Thyroid gland (tissue), 4 donors: ENCODE measurements at places on chromosomes 4 and X.
A peak's percentile ranks its signal among the peaks of the same experiment; 100 is the strongest.

- H3K27me3 ChIP-seq = no peaks in the 10 kb centered on the region
- DNase-seq = no peak
- no peaks in the 10 kb centered on the region for H3K36me3 ChIP-seq
These were observed 2329.9 kb downstream of the ARAP2 start for GRCh38 chr4:33914386-33914785.

- no peak overlapping the region for H3K4me3 ChIP-seq
- DNase-seq = no peak
- H3K27ac ChIP-seq = no peak overlapping the region
- no peaks in the 10 kb centered on the region for H3K4me1 ChIP-seq
- H3K27me3 ChIP-seq = no peaks in the 10 kb centered on the region
These were observed 29.2 kb downstream of the MSX1 start for GRCh38 chr4:4888695-4889094.

DNA sequence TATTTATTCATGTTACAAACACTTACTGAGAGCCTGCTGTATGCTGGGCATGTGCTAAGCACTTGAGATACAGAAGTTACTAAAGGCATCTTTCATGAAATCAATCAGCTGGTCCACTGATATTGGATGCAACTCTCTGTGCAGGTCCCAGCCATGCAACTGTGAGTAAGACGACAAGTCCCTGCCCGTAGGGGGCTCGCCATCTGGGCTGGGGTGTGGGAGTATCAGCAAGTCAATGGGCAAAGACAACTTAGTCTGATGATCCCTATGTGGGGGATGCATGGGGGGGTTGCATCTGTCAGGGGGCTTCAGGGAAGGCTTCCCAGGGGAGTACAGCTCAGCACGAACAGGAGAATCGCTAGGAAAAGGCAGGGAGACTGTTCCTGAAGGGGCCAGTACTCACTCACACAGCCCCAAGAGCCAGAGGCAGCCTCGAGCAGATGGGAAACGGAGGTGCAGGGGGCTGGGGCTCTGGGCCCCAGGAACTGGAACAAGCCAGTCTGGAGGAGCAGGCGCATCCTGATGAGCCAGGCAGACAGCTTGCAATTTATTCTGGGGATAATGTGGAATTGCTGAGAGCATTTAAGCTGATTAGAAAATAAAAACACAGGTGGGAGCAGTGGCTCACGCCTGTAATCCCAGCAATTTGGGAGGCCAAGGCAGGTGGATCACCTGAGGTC is 40.2 kb downstream of the CRMP1 start:
- no peaks in the 10 kb centered on the region for H3K4me1 ChIP-seq
- H3K4me3 ChIP-seq = no peak overlapping the region
- H3K27me3 ChIP-seq = no peaks in the 10 kb centered on the region

DNA sequence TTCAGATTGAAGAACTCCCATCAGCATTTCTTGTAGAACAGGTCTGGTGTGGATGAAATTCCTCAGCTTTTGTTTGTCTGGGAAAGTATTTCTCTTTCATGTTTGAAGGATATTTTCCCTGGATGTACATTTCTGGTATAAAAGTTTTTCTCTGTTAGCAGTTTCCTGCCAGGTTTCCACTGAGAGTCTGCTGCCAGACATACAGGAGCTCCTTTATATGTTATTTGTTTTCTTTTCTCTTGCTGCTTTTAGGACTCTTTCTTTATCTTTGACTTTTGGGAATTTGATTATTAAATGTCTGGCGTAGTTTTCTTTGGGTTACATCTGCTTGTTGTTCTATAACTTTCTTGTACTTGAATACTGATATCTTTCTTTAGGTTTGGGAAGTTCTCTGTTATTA is 486.5 kb downstream of the ARAP2 start:
- no peak overlapping the region for H3K4me3 ChIP-seq
- no peak for DNase-seq
- no peak overlapping the region for H3K27ac ChIP-seq
- H3K4me1 ChIP-seq = no peaks in the 10 kb centered on the region
- H3K36me3 ChIP-seq = no peaks in the 10 kb centered on the region

GRCh38 chr4:70704215-70704930 is 16.0 kb downstream of the UTP3 start:
- DNase-seq = peak; percentile 95
- H3K27ac ChIP-seq = peak overlapping the region; percentile 82
- no peaks in the 10 kb centered on the region for H3K27me3 ChIP-seq

DNA sequence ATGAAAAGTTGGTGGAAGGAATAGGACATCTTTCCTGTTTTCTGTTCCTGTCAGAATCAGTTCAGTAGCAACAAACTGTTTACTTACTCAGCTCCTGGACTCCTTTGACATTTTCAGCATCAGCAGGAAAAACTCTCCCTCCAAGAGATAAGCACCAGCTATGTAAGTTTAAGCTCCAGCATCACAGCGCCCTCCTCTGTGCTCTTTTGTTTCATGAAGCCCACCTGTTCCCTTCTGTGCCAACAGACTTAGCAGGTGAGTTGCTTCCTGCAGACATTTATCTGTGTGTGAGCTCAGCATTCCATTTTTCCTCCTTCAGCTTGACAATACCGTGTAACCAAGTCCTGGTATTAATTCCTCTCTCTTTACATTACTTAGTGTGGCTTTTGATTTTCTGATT is 644.1 kb upstream of the AGA start:
- no peak overlapping the region for H3K27ac ChIP-seq
- H3K36me3 ChIP-seq = no peaks in the 10 kb centered on the region
- H3K4me3 ChIP-seq = no peak overlapping the region
- no peaks in the 10 kb centered on the region for H3K27me3 ChIP-seq

DNA sequence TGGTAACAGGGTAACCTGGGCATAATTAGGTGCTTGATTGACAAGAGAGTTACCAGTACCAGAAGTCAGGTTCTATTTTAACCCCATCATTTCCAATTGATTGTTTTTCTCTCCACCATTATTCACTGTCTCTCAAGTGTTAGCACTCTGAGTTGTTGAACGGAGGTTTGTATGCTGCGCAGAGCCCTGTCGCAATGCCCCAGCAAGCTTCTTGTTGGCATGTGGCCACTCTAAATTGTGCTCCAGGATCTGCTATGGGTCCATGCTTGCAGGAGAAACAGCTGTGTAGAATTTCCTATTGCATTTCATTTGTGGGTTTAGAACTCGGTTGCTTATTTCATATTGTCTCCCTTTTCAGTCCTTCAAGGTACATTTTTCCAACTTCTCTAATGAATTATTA is 98.2 kb downstream of the KLHL8 start:
- peak overlapping the region; percentile 96 for H3K27ac ChIP-seq
- no peaks in the 10 kb centered on the region for H3K27me3 ChIP-seq
- H3K36me3 ChIP-seq = peaks cover 14% of the 10 kb centered on the region
- no peak overlapping the region for H3K4me3 ChIP-seq

DNA sequence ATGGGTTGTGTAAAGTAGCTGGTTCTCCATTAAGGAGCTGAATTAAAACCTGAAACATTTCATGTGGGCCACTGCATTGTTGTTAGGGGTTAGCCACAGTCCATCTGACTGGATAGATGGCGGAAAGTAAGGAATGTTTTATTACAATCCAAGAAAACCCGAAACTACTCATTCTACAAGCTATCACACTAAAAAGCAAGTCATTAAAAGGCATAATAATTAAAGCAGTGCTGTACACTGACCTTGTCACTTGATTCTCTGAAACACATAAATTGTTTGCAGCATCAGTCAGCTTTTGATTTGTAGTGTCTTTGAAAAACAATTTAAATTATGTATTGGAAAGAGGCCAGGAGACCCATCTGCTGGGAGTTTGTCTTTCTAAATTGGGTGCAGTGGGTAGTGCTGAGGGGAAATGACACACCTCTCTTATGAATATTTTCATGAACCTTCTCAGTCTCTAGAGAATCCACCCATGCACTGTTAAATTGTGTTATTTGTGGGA is 75.7 kb upstream of the ANK2 start:
- no peaks in the 10 kb centered on the region for H3K36me3 ChIP-seq
- H3K27me3 ChIP-seq = no peaks in the 10 kb centered on the region
- no peak overlapping the region for H3K27ac ChIP-seq
- no peak overlapping the region for H3K4me3 ChIP-seq

DNA sequence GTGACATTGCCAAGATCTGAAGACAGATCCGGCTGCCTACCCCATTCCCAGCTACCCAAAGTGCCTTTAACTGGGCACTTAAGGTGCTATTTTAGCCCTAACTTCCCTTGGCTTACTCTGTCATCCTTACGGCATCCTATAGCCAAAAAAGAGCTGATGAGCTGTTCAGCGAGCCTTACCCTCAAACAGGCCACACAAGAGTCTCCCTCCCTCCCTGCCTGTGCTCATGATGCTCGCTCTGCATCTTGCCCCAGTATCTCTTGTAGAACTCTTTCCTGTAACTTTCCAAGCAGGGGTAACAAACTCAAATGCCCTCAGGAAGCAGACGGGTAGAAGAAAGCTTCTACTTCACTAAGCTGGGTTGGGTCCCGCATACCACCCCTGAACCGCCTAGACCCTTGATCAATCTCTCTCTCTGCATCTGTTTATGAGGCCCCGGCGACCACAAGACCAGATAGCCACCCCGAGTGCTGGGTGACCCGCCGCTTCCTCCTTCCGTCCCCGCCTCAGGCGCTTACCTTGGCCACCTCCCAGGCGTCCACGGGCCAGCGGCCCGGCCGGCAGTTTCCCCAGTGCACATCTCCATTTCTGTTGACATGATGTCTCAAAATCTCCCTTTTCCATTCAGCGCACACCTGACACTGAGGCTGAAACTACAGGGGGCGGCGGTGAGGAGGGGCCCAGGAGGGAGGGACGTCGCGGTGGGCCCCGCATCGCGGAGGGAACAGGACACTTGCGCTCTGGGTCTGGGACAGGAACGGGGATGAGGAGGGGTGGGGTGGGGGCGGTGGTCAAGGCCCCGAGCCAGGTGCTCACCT is 663 bp downstream of the CXorf38 start:
- H3K27ac ChIP-seq = peak overlapping the region; percentile 91
- no peak overlapping the region for H3K4me3 ChIP-seq
- DNase-seq = peak; percentile 43
- H3K4me1 ChIP-seq = peaks cover 11% of the 10 kb centered on the region

GRCh38 chrX:135596495-135596894 is 76.0 kb downstream of the INTS6L start:
- H3K36me3 ChIP-seq = no peaks in the 10 kb centered on the region
- no peaks in the 10 kb centered on the region for H3K4me1 ChIP-seq
- H3K27me3 ChIP-seq = no peaks in the 10 kb centered on the region
- no peak overlapping the region for H3K4me3 ChIP-seq
- peak; percentile 40 for DNase-seq

GRCh38 chrX:118751950-118752783 is 24.8 kb downstream of the IL13RA1 start:
- no peak overlapping the region for H3K4me3 ChIP-seq
- H3K27ac ChIP-seq = no peak overlapping the region
- no peak for DNase-seq
- H3K36me3 ChIP-seq = no peaks in the 10 kb centered on the region
- H3K4me1 ChIP-seq = no peaks in the 10 kb centered on the region
- H3K27me3 ChIP-seq = no peaks in the 10 kb centered on the region

GRCh38 chr4:39256436-39256835 is 74.1 kb downstream of the WDR19 start:
- no peak overlapping the region for H3K27ac ChIP-seq
- no peak overlapping the region for H3K4me3 ChIP-seq
- DNase-seq = no peak
- H3K4me1 ChIP-seq = no peaks in the 10 kb centered on the region

GRCh38 chr4:89123451-89123851 is 12.1 kb downstream of the TIGD2 start:
- H3K27me3 ChIP-seq = no peaks in the 10 kb centered on the region
- no peaks in the 10 kb centered on the region for H3K36me3 ChIP-seq
- DNase-seq = no peak
- H3K4me1 ChIP-seq = peaks cover 5% of the 10 kb centered on the region
- H3K27ac ChIP-seq = no peak overlapping the region

GRCh38 chr4:111064342-111064993 is 441.6 kb upstream of the PITX2 start:
- H3K27me3 ChIP-seq = no peaks in the 10 kb centered on the region
- H3K4me1 ChIP-seq = no peaks in the 10 kb centered on the region
- DNase-seq = no peak
- H3K27ac ChIP-seq = no peak overlapping the region

DNA sequence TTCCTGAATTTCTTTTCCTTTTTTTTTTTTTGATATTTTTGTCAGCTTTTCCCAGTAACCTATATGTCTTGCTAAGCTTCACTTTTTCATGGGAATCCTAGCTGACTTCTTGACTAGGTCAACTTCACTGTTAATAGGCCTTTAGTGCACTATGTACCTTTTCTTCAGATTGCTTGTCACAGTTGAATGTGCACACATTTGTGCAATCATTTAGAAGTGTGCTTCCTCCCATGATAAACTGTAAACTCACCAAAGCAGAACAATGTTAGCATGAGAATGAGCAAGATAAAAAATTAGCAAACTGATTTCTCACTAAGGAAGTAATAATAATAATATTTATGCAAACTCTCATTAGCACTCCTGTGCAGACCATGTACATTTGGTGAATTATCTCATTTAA is 173.2 kb downstream of the PABPC4L start:
- H3K4me1 ChIP-seq = no peaks in the 10 kb centered on the region
- DNase-seq = no peak
- no peaks in the 10 kb centered on the region for H3K27me3 ChIP-seq
- no peak overlapping the region for H3K4me3 ChIP-seq

GRCh38 chr4:147015491-147015890 is 69.8 kb upstream of the TTC29 start:
- no peaks in the 10 kb centered on the region for H3K36me3 ChIP-seq
- H3K4me3 ChIP-seq = no peak overlapping the region
- H3K27ac ChIP-seq = no peak overlapping the region
- no peaks in the 10 kb centered on the region for H3K27me3 ChIP-seq

- no peaks in the 10 kb centered on the region for H3K36me3 ChIP-seq
- no peaks in the 10 kb centered on the region for H3K4me1 ChIP-seq
- no peak overlapping the region for H3K4me3 ChIP-seq
- no peaks in the 10 kb centered on the region for H3K27me3 ChIP-seq
- H3K27ac ChIP-seq = no peak overlapping the region
These were observed 50.2 kb downstream of the DDX3X start for GRCh38 chrX:41384051-41384705.

- H3K4me1 ChIP-seq = peaks cover 12% of the 10 kb centered on the region
- H3K4me3 ChIP-seq = peak within 1 kb of the TSS; percentile 39
These were observed at the start of gene RBM3 for GRCh38 chrX:48574270-48575266. TSS of gene RBM3 (plus strand) at chrX:48574484. CDS start at chrX:48575181, 697 bp downstream.

DNA sequence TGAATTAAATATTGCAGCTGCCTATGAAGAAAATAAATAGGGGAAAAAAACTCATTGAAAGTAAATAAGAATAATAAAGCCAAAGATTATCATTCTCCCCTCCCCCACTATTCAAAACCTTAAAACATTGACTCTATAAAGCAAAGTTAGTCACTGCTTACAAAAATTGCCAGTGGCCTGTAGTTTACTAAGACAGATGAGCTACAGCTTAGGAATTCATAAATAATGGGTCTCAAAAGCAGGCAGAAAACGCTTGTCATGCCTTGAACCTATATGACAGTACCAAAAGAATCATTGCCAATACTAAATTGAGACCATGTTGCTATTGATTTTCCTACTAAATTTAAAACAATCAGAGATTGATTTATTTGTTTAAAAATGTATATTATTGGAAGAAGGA is 78.9 kb downstream of the SLC10A7 start:
- no peaks in the 10 kb centered on the region for H3K36me3 ChIP-seq
- no peaks in the 10 kb centered on the region for H3K4me1 ChIP-seq
- no peak overlapping the region for H3K27ac ChIP-seq
- DNase-seq = no peak

- no peak for DNase-seq
- no peak overlapping the region for H3K27ac ChIP-seq
- no peaks in the 10 kb centered on the region for H3K36me3 ChIP-seq
- no peaks in the 10 kb centered on the region for H3K27me3 ChIP-seq
These were observed 33.7 kb downstream of the FRMD7 start for GRCh38 chrX:132094164-132094563.
